ENCODE measurements at places on chromosomes 1 and 21.
A peak's percentile ranks its signal among the peaks of the same experiment; 100 is the strongest.

DNA sequence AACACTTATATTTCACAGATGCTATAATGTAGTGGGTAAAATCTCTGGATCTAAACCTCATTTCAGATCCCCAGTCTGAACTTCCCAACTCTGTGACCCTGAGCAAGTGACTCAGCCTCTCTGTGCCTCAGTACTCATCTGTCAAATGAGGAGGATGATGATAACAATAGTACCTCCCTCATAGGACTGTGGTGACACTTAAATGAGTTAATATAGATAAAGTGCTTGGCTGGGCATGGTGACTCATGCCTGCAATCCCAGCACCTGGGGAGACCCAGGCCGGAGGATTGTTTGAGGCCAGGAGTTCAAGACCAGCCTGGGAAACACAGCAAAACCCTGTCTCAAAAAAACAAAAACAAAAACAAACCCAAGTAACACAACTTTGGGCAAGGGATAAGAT lies 4.7 kb upstream of the ECE1 start:
- H3K27ac ChIP-seq = peak overlapping the region; percentile 99
- peaks cover 88% of the 10 kb centered on the region for H3K4me1 ChIP-seq
- no peak for DNase-seq

GRCh38 chr1:246372559-246372958 lies 134.5 kb downstream of the SMYD3 start:
- no peaks in the 10 kb centered on the region for H3K4me1 ChIP-seq
- no peaks in the 10 kb centered on the region for H3K27me3 ChIP-seq
- H3K4me3 ChIP-seq = no peak overlapping the region

DNA sequence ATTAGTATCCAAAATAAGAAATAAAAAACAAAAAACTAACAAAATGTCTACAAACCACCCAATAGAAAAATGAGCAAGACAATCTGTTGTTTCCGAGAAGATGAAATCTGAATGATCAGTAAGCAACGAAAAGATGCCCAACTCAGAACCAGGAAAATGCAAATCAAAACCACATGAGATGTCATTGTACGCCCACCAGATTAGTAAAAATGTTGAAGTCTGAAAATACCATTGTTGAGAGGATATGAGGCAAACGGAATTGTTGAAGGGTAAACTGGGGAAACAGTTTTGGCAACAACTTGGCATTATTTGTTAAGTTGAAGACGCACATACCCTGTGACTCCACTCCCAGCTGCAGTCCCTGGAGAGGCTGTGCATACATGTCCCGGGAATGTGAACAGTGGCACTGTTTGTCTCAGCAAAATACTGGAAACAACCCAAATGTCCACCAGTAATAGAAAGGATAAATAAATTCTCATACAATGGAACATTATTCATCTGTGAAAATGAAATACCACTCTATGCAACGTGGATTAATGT lies 10.6 kb downstream of the ZBTB17 start:
- peaks cover 15% of the 10 kb centered on the region for H3K36me3 ChIP-seq
- H3K27ac ChIP-seq = peak overlapping the region; percentile 32
- H3K27me3 ChIP-seq = no peaks in the 10 kb centered on the region
- peaks cover 47% of the 10 kb centered on the region for H3K4me1 ChIP-seq
- H3K4me3 ChIP-seq = no peak overlapping the region

DNA sequence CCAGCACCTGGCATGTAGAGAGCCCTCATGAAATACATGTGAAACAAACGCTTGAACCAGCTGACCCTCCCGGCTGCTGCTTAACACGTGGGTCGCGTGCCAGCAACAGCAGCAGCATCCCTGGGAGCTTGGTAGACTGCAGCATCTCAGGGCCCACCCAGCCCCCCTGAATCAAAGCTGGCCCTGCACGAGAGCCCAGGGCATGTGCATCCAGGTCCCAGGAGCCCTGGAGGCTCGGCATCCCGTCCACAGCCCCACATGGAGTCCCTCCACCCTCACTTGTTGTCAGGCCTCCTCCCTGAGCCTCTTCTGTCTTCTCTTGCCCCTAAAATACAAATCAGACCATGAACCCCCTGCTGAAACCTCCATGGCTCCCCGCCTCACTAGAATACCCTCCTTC lies 123.1 kb downstream of the MATN1 start:
- no peak overlapping the region for H3K27ac ChIP-seq
- DNase-seq = no peak
- no peaks in the 10 kb centered on the region for H3K36me3 ChIP-seq
- H3K4me3 ChIP-seq = no peak overlapping the region
- no peaks in the 10 kb centered on the region for H3K4me1 ChIP-seq

Measured in CD4-positive, alpha-beta memory T cell (primary cell).